ENCODE measurements at places on chromosomes 7 and 10.

DNA sequence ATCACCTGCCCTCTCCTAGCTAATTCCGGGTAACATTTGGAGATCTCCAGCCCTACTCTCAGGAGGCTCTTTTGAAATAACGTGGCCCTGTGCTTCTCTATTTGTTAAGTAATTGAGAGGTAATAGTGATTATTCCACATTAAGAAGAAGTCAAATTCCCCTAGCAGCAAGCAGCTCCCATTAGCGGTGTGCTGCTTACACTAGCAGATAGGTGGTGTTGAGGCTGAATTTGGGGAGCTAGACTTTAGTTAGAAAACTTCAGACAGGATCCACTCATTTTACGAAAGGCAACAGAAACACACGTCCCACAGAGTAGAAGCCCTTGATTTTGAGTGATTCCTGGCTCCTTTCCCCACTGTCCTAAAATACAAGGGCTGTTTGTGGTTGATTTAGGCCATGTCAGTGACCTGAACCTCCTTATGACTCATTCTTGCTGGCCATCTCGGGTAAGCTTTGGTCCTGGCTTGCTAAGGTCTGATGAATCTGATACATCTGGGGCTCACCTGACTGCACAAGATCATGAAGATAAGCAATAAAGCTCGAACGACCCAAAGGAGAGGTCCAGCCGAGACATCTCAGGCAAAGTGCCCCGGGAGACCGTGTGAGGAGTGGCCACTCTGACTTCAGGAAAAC is 77.2 kb downstream of the FAM204A start:
- DNase-seq: no peak

GRCh38 chr10:110323503-110323902 is 18.8 kb upstream of the SMNDC1 start:
- DNase-seq: no peak

- peak; percentile 68 for DNase-seq
Measured at GRCh38 chr10:104274762-104275721, 6.1 kb downstream of the GSTO2 start.

DNA sequence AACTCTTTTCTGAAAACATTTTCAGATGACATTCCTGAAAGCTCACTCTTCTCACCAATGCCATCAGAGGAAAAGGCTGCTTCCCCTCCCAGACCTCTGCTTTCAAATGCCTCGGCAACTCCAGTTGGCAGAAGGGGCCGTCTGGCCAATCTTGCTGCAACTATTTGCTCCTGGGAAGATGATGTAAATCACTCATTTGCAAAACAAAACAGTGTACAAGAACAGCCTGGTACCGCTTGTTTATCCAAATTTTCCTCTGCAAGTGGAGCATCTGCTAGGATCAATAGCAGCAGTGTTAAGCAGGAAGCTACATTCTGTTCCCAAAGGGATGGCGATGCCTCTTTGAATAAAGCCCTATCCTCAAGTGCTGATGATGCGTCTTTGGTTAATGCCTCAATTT is 16.5 kb downstream of the ANLN start:
- no peak for DNase-seq

GRCh38 chr10:6089334-6090219 is 743 bp downstream of the RBM17 start:
- peak; percentile 15 for DNase-seq

DNA sequence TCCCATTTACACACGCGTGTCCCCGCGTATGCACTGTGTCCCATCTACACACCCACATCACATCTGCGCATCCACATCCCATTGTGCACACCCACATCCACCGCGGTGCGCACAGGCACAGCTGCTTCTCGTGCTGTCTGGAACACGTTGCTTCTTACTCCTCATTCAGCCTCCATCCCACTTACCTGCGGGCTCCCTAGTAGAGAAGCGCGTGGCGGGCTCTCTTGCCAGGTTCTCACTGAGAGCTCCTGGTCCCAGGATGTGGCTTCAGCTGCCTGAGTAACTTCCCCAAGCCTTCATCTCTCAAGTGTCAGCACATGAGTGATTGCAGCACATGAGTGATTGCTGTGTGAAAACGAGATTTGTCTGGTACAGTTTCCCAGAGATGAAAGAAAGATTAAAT is 117.8 kb downstream of the TRRAP start:
- DNase-seq: no peak

DNA sequence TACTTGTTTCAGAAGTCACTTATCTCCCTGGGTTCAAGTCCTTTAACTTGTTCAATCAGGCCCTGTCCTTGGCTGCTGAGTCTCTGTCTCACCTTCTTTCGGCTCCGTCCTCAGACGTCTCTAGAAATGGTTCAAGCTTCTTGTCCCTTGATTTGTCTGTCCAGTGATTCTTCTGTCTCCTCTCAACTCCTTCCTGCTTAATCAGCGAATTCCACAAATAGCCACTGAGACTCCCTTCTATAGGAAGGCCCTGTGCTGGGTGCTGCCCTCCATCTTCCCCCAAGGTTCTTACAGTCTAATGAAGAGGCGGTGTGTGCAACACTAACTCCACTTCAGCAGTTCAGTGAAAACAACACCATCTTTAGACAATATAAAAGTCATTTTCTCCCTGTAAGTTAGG is 12.7 kb downstream of the FAM241B start:
- DNase-seq: no peak

All from thyroid gland (tissue), 4 donors.